Activated T-helper 2 cell treated with anti-CD3 and anti-CD28 coated beads, Interferon-gamma antibody, Interleukin-2, Interleukin-4, amounts not matched to agents 10 μg/mL and 5 μg/mL and 100 μg/mL, durations not matched to agents 14 hours and 24 hours and 36 hours (primary cell): ENCODE measurements at places on chromosomes 2 and 18. TPM values are rescaled to one million over a fixed set of nuclear protein-coding genes. Genes with fewer than 3 reads are reported as not detected.

GRCh38 chr2:177056481-177056929, 156.1 kb upstream of the HNRNPA3 start:
- no peak for DNase-seq

GRCh38 chr2:444937-445884, 157.3 kb upstream of the ALKAL2 start:
- DNase-seq: no peak

DNA sequence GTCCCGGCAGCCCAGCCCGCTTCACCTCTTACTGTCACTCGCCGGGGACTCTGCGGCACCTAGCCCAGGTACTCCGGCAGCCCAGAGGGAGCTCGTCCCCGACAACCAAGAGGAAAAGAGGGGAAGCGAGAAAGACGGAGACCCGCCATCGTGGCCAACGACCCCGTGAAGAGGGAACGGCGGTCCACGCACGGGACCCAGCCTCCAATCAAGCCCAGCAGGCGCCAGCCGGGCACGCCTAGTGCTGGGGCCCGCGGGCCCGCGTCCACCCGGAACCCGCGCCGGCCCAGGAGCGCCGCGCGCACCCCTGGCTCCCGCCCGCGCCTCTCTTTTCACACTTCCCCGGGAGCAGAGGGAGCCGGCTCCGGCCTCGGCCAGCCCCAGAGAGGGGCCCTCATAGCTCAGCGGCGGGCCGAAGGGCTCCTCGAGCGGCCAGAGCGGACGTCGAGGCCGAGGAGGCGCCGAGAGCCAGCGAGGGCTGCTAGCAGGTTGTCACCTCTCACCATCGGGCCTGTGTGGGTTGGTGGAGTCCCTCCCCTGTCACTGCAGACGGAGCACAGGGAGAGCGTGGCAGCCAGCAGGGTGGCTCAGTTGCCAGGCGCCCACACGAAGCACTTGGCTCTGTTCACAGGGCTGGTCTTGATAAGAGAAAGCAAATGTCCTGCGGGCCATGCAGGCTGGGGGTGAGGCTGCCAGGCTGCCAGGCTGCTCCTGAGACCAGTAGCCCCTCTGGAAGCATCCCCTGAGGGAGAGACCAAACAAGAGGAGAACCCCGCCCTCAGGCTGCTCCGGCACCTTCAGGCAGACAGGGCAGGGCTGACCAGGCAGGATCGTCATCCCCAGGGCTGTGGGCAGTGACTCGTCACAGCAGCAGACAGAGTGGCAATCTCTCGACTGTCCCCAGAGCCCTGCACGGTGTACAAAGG, 36.9 kb upstream of the KLF11 start:
- no peak for DNase-seq

- no peak for DNase-seq
These were observed 234.7 kb downstream of the ZNF407 start for GRCh38 chr18:74832381-74832780.

- no peak for DNase-seq
These were observed 2.8 kb downstream of the SP9 start for GRCh38 chr2:174337337-174338146.

DNA sequence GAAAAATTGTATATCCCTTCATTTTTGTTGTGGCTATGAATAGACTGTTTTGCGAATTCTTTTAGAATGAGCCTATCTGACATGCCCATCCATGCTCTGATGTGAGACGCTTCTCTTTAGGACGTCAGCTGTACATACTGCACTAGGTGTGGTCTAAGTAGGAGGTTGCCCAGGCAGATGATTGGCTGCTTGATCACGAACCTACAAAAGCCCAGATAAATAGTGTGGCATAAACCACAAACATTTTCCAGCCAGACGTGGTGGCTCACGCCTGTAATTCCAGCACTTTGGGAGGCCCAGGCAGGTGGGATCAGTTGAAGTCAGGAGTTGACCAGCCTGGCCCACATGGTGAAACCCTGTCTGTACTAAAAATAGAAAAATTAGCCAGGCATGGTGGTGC, 251.8 kb downstream of the AGAP1 start:
- DNase-seq: no peak

AKAIN1 gene
- not detected in 2 replicates for total RNA-seq

CAPG gene
- total RNA-seq: 145 and 146 TPM in 2 replicates

BOK gene
- 0.16 and 0.27 TPM in 2 replicates for total RNA-seq

DNA sequence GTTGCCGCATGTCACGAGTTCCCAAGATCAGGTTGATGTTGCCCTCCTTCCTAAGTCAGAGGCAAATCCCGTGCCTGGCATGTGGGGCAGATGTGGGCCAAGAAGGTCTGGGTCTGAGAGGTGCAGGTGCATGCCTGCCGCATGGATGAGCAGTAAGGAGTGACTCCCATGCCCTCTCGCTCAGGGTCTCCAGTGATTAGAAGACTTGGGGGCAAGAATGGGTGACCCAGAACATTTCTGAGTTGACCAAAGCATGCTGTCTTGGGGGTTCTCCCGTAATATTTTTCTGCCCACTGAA, 120.6 kb upstream of the HDAC4 start:
- no peak for DNase-seq

DNA sequence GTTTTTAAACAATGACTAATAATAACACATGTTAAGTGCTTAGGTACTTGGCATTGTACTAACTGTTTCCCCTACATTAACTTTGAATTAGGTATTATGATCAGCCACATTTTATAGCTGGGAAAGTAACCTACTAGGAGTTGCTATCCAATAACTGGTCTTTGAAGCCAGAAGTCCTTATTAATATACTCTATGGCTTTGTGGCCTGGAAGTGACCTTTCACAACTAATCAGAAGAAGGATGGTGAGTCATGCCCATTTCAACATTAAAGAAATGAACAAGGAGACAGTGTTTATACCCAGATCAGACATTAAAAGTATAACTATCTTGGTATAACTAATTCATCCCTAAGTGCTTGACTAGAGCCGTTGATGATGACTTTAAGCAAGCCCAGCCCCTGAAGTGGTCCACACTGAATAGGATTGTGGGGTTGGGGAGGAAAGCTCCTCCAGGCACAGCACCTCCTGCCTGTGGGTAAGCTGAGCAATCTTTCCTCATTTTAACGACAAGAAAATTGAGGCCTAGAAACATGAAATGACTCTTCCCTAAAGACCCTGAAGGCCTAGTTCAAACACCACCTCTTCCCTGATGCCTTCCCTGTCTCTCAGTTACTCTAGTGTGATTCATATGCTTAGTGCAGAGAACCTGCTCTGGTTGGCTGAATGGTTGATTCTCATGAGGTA, 71.6 kb upstream of the RFX8 start:
- DNase-seq: no peak
